Panc1 (cell line): ENCODE measurements at places on chromosomes 2 and 18. TPM values are rescaled to one million over a fixed set of nuclear protein-coding genes. Genes with fewer than 3 reads are reported as not detected.

Gene DYNAP
- not detected for total RNA-seq

Gene HPCAL1
- 234 TPM for total RNA-seq

Gene UGT1A7
- total RNA-seq: not detected

DNA sequence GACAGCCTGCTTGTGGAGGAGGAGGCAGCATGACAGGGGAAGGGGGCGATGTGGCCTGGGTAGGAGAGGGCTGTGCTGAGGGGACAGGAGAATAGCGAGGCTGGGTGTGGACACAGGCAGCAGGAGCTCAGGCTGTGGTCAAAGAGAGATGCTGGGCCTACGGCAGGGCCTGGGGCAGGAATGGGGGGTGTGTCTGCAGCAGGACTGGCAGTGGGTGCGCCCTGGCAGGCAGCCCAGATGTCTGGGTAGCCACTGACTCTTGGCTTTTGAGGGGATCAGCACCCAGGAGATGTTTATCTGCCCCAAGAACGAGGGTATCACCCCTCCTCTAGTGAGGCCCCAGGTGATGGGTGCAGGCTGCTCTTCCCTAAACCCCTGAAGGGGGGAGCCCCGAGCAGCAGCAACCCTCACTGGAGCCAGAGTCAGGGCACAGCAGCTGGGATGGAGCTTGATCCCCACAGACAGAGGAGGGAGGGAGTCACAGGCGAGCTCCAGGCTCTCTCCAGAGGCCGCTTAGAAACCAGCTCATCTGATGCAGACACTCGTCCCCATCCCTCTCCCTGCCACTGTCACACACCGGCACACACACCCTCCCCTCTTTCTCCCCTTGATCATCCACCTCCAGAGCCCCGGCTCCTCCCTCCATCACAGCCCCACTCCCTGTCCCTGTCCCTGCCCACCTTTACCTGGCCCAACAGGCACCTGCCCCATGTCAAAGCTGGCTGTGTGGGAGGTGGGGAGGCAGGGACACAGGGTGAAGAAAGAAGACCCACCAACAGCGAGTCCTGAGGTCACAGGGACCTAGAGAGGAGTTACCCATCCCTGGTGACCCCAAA is 29.8 kb upstream of the TNS1 start:
- no peaks in the 10 kb centered on the region; the same call in 1 of the 2 replicates for H3K4me1 ChIP-seq
- H3K36me3 ChIP-seq: no peaks in the 10 kb centered on the region
- no peak overlapping the region for H3K27ac ChIP-seq
- H3K27me3 ChIP-seq: peaks cover 2% of the 10 kb centered on the region
- no peak for DNase-seq
- H3K4me3 ChIP-seq: no peak overlapping the region

DNA sequence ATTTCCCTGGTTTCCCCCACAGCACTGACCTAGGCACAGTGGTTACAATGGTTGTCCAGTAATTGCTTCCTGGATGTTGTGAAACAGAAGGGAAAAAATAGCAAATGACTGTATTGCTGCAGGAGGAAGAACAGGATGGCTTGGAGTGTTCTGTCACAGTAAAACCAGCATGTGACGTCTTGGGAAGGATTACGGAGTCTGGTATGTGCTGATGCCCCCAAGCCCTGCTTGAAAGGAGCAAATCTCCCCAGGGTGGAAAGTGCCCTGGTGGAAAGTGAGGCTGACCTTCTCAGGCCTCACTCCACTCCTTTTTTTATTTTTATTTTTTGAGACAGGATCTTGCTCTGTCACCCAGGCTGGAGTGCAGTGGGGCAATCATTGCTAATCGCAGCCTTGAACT is 7.8 kb downstream of the RAB11FIP5 start:
- H3K4me1 ChIP-seq: peaks cover 10% of the 10 kb centered on the region
- H3K4me3 ChIP-seq: no peak overlapping the region
- H3K27ac ChIP-seq: no peak overlapping the region
- no peak for DNase-seq
- H3K36me3 ChIP-seq: no peaks in the 10 kb centered on the region
- H3K27me3 ChIP-seq: no peaks in the 10 kb centered on the region

DNA sequence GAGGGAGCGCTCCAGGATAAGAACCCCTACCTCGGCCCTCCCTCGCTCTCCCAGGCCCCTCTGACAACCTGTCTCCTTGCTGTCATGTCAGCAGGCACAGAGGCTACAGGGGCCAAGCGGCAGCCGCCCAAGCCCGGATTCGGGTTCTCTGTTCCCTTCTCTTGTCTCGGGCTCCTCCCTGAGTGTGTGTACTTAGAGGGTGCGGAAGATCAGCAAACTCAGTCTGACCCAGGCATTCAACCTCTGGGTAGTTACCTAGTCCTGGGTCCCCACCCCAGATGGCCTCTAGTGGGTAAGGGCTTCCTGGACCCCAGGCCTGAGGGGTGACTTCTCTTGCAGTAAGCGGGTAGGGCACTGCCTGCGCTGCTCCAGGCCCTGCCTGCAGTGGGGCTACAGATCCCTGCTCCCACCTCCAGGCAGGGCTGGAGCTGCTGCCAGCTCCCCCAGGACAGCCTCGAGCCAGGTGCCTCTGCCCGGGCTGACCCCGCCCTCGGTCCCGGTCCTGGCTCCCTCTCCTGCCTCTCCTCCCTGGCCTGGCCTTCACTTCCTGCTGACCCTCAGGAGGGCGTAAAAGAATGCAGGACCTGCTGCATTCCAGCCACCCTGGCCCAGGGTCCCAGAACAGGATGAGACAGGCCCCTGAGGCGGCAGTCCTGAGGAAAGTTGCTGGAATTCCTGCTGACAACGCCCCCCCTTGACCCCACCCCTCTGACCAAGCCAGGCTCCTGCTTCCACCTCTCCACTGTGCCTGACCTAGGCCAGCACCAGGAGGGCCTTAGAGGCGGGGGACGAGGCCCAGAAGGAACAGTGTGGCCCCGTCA is 22.0 kb downstream of the GPC1 start:
- no peak overlapping the region for H3K4me3 ChIP-seq
- peaks cover 47% of the 10 kb centered on the region for H3K4me1 ChIP-seq
- no peaks in the 10 kb centered on the region for H3K36me3 ChIP-seq
- no peak for DNase-seq

DNA sequence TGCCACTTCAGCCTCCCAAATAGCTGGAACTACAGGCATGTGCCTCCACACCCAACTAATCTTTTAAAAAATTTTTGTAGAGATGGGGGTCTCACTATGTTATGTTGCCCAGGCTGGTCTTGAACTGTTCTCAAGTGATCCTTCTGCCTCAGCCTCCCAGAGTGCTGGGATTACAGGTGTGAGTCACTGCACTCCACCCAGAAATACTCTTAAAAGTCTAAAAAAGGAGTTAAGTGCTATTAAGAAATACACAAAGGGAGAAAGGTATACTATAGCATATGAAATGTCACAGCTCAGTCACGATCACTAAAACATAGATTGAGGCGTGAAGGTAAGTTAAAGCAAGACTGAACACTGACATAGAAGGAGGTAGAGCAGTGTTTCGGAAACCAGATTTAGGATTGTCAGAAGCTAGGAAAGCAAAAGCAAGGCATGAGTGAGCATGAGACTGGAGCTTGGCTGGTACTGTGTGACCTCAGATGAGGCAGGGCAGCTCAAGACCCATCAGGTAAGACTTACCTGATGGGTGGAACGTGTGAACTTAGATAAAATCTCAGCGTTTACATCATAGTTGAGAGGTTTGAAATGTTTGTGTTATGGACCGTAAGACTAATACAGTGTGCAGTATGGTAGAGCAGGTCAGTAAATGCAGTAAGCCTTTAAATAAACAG is 9.2 kb downstream of the CCNYL1 start:
- no peak for DNase-seq
- H3K4me3 ChIP-seq: no peak overlapping the region
- no peak overlapping the region for H3K27ac ChIP-seq
- no peaks in the 10 kb centered on the region for H3K36me3 ChIP-seq
- H3K4me1 ChIP-seq: peaks cover 9% of the 10 kb centered on the region; the same call in 1 of the 2 replicates

- H3K4me3 ChIP-seq: no peak overlapping the region
- DNase-seq: no peak
- no peaks in the 10 kb centered on the region for H3K27me3 ChIP-seq
- H3K4me1 ChIP-seq: peaks cover 9% of the 10 kb centered on the region
- H3K36me3 ChIP-seq: no peaks in the 10 kb centered on the region
- H3K27ac ChIP-seq: peak overlapping the region; percentile 44; the same call in 1 of the 2 replicates
Measured at GRCh38 chr18:63042351-63042750, 277.2 kb downstream of the BCL2 start.
